ENCODE measurements at places on chromosomes 4 and X.

- DNase-seq, result no peak
Observed at GRCh38 chr4:498328-498904, 540 bp downstream of the ZNF721 start.

- DNase-seq, result peak; percentile 42
Observed at GRCh38 chr4:153643406-153644383, 40.4 kb upstream of the TLR2 start.

DNA sequence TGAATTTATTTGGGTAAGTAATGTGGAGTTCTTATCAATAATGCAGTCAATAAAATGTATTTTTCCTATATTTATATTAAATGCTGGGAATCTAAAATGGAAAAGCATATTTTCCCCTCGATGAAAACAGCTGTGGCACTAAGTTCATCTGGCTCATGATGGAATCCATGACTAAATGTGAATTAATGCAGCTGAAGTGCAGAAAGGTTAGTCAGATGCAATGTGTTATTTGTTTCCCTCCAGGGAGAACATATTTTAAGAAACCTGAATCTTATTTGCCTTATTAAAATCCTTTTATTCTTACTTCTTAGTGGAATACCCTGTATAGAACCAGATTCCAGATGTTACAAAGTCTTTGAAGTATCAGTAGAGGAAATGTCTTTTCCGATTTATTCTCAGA is 247.9 kb downstream of the ARHGAP24 start:
- DNase-seq, result no peak

DNA sequence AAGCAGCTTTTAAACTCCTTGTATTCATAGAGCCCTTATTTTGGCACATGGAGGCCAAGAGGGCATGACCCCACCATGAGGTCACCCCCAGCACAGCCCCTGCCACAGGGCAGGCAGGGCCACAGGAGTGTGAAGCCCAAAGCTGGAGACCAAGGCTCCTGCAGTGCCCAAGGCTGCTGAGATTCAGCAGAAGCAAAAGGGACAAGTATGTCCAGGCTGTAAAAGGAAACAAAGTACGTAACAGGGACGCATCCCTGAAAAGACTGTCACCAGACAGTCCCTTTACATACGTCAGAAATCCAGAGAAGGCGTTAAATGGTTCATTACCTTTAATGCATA is 18.9 kb downstream of the GAK start:
- DNase-seq, result no peak

- DNase-seq, result no peak
Observed at GRCh38 chrX:31098079-31098478, 26.2 kb upstream of the FTHL17 start.

- DNase-seq, result no peak
Observed at GRCh38 chr4:142334931-142335330, 511.2 kb downstream of the INPP4B start.

DNA sequence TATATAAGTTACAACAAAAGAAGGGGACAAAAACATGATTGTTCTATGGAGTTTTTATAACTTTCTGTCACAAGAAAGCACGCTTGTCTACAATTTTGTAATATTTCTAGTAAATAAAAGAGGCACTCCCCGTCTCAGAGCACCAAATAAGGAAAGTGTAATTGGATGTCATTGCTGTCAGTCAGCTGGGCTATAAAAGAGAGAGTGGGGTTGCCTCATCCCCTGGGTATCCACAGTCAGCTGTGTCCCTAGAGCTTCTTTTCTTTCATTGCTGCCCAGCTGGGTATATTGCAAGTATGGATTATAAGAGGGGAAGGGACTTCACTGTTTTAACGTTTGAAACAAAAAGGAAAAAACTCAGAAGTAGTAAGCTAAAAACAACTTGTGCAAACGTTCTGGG is 61.3 kb downstream of the NPNT start:
- DNase-seq, result no peak

DNA sequence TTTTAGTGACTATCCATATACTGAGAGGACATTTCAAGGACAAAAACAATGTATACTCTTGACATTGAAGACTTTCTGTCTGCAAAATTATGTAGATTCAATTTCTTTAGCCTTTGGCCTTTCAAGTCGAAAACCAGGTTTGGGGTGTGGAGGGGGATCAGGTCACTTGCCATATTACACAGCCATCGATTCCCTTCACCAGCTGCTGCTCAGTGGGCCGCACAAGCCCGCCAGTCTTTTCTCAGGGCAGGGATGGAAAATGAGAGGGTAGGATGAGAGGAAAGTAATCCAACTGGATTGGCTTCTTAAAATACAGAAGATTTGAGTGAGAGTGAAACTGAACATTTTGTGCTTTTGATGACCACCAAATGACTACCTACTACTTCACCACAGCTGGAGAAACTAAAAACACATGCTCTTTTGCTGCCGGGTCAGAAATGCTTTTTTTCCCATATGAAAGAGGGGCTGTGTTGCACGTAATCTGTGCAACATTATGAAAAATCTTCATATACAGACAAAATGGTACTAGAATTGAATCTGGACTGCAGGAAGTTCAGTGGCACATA is 51.4 kb downstream of the FHL1 start:
- DNase-seq, result peak; percentile 30

- no peak for DNase-seq
Observed at GRCh38 chrX:153722704-153723350, 1.4 kb downstream of the BCAP31 start.
